ENCODE measurements at places on chromosomes 2 and 18. TPM values are rescaled to one million over a fixed set of nuclear protein-coding genes. Genes with fewer than 3 reads are reported as not detected.

- no peak for DNase-seq
Observed at GRCh38 chr2:36477746-36478145, 120.2 kb downstream of the FEZ2 start.

DNA sequence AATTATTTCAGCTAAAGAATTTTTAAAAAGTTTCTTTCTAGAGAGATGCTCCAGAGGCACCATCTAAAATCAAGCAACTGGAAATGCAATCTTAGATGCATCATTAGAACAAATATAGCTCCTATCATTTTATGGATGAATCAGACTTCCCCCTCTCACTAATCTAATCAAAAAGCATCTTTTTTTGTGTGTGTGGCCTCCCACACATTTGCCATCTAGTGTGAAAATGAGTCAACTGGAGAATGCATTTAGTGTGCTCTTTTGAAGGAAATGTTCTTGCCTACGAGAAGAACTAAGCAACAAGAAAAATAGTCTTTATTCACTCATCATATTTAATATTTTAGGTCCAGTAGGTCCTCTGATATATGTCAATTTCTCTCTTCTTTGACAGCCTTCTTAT lies 39.5 kb upstream of the FIGN start:
- DNase-seq = no peak

GRCh38 chr2:42965196-42965595 lies 172.8 kb upstream of the HAAO start:
- DNase-seq = no peak

DNA sequence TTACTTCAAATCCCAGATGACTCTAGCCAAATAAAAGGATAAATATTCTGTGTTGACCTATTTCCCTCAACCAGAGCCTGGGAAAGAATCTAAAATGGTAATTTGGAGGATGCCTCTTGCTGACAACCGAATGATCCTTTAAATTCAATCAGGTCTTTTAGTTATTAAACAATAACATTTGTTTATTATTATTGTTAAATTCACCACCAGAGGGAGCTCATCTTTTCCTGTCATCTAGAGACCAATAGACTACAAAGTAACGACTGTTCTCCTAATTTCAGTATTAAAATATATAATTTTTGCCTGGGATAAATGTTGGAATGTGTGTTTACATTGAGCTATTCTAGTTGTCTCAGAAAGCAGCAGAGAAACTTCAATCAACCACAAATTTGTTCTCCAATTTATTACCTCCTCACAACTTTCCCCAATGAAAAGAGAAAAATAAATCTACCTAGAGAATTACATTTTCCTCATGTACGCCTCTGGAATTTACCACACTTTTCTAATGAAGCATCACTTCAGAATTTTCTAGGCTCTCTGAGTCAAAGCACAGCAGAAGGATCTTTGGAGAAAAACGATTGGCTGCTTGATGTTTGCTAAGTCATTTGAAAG lies 142.7 kb downstream of the SCG2 start:
- DNase-seq = no peak

ZNF892 gene
- 4.3 TPM for polyA plus RNA-seq

DNA sequence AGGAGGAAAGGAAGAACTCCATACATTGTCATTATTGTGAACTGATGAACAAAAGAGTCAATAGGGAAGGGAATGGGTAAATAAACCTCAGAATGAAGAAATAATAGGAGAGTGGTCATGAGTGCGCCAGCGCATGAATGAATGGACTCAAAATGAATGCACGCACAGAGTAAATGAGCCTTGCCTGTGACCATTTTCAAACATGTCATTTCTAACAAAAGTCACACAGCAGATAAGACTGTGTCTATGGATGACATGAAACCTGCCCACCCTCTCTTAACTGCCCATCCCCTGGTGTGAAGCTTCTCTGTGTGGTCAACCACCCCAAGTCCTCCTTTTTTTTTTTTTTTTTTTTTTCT lies 121.1 kb upstream of the TEX51 start:
- DNase-seq = no peak

GRCh38 chr2:81247648-81248047 lies 943.1 kb upstream of the LRRTM1 start:
- DNase-seq = no peak

- DNase-seq = no peak
Observed at GRCh38 chr2:239695106-239695727, 294.4 kb upstream of the HDAC4 start.

GRCh38 chr2:184875911-184876310 lies 277.6 kb downstream of the ZNF804A start:
- DNase-seq = no peak

DNA sequence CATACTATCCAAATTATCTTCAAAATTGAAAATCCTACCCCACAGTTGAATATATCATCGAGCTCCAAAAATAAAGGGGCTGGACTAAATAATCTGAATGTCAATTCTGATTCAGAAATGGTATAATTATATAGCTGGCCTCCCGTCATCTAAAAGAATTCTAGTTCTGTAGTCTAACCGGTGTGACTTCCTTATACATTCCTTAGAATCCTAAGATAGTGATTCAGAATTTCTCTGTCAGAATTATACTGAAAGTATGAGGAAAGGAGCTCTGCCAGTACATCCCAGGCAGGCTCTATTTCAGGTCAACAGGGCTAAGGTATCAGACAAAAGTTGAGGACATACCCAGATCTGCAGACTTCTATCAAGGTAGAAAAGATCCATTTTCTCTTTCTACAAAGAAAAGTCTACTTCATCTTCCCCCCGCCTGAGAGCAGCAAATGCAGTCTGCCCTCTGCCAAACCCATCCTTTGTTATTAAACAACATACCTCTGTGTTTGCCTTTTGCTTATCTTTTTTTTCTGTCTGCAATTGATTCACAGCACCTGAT lies 128.5 kb downstream of the METTL4 start:
- no peak for DNase-seq

AGXT gene
- polyA plus RNA-seq = 0.17 TPM

STAT1 gene
- 131 TPM for polyA plus RNA-seq

TMEFF2 gene
- 15.6 TPM for polyA plus RNA-seq

GRCh38 chr2:136049011-136049742 lies 63.8 kb upstream of the DARS1 start:
- no peak for DNase-seq

CFAP53 gene
- polyA plus RNA-seq = 4.3 TPM

PDCL3 gene
- polyA plus RNA-seq = 34.9 TPM

DNA sequence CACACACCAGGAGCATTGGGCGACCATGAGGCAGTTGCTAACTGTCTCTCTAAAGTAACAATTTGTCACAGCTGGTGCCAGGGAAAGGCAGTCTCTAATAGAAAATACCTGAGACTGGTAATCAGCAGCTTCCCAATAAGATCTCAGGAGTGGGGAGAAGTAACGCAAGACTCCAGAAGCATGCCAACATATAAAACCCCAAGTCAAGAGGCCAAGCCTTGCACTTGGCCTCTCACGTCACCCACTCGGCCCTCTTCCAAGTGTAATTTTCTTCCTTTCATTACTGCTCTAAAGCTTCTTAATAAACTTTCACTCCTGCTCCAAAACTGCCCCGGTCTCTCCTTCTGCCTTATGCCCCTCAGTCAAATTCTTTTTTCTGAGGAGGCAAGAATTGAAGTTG lies 455.6 kb upstream of the ACVR2A start:
- no peak for DNase-seq

DNA sequence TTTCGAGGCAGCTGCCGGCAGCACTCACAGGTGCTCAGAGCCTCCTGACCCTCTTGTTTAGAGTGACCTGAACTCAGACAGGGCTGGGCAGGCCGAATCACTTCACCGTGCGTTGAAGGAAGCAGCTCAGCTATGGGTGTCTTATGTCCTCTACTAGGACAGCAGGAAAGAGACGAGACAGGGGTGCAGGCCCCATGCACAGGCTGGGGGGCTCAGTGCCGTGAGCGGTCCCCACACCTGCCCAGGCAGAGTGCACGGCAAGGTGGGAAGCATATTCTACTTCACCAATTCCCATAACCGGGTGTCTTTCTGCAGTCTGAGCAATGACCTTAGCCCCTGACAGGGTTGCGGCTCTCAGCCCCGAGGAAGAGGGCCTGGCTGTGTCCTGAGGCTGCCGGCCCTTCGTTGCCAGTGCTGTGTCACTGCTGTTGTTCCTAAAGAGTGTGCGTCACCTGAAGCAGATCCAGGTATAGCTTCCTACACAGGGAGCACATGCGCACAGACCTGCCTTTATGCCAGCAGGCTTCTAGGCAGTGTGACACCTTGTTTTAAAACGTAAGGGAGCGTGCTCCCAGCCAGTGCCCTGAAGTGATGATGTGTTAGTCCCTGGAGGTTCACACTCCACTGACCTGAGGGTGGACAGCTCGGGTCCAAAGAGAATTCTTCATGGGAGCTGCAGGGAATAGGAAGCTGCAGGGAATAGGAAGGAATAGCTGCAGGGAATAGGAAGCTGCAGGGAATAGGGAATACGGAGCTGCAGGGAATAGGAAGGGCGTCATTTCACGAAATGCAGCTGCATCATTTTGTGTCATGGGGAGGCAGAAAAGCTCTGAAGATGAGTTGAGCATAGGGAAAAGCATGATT lies 207.9 kb upstream of the SALL3 start:
- no peak for DNase-seq

- no peak for DNase-seq
Observed at GRCh38 chr2:145644820-145645302, 1124.9 kb upstream of the ZEB2 start.

- no peak for DNase-seq
Observed at GRCh38 chr2:182445391-182445965, 18.6 kb upstream of the PDE1A start.

DNA sequence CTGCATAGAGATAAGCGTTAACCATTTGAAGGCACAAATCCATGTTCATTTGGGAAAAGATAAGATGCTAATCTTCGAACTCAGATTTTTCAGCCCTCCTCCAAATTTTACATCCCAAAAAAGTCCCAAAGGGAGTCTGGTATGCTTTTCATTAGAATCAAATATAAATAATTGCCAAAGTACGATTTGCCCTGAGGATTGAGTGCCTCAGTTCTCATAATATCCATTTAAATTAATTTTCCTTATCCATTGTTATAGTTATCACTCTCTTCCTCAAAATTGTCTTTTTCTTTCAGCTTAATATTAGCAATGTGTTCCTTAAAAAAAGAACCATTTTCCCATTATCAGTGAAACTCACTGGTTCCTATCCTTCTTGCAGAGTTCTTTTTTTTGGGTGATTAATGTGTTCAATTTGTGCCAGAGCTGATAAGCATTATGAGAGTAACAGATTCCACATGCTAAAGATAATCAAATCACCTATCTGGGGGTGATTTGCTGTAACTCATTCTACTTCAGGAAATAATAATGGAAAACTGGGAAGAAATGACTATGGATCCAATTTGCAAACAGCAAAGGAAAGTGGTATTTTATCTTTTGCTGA lies 686 bp downstream of the HNMT start:
- no peak for DNase-seq

- no peak for DNase-seq
Observed at GRCh38 chr2:215921895-215922294, 91.5 kb downstream of the MREG start.

- no peak for DNase-seq
Observed at GRCh38 chr2:219087361-219087760, 26.6 kb upstream of the IHH start.

CCL20 gene
- polyA plus RNA-seq = not detected

FLACC1 gene
- 5.5 TPM for polyA plus RNA-seq

GPC1 gene
- polyA plus RNA-seq = 44.6 TPM

DNA sequence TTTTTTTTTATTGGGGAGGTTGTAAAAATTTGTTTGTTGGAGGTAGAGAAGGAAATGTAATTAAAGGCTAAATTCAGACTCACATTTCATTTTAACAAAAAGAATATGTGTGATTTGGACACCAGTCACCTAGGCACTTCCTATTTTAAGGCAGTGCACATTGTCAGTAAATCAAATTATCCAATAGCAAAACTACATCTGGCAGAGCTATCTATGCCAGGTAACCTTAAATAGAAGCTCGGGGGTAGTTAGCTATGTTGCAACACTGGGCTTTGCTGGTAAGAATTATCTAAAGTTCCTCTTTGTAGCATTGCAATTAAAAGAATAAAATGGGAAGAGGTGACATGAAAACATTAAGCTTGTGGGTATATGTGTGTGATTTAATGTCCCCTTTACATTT lies 1064.4 kb upstream of the ZEB2 start:
- no peak for DNase-seq

GRCh38 chr2:163081754-163082153 lies 243.2 kb upstream of the KCNH7 start:
- no peak for DNase-seq

DNA sequence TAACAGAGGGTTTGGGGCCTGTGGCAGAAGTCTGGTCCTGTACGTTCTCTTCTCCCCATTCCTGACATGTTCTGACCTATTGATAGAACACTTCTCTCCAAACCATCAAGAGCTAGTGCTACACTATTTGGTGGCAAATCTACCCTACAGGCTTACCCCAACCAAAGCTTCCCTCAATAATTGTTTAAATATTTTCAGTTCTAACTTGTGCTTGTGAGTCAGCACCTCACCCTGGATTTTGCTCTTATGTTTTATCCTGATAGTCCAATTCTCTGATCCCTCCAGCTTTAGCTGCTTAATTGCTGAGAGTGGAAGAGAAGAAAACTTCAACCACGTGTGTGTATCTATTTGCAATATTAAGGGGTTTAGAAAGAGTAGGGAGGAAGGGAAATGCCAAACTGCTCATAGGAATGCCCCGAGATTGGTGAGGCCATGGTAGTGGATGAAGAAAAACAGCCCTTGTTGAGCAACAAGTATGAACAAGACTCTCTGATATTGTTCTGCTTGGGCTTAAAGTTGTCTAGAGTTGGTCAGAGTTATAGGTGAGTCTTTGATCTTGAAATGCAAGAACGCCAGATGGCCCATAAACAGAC lies 67.8 kb upstream of the PARD3B start:
- no peak for DNase-seq

- DNase-seq = no peak
Observed at GRCh38 chr2:128311216-128311754, 7.4 kb downstream of the HS6ST1 start.

GRCh38 chr2:54529935-54530334 lies 73.8 kb downstream of the SPTBN1 start:
- no peak for DNase-seq

MC5R gene
- polyA plus RNA-seq = 0.11 TPM

GRCh38 chr2:238945433-238946150 lies 97.7 kb downstream of the TWIST2 start:
- no peak for DNase-seq

DBI gene
- 274 TPM for polyA plus RNA-seq

CNGA3 gene
- not detected for polyA plus RNA-seq

DNA sequence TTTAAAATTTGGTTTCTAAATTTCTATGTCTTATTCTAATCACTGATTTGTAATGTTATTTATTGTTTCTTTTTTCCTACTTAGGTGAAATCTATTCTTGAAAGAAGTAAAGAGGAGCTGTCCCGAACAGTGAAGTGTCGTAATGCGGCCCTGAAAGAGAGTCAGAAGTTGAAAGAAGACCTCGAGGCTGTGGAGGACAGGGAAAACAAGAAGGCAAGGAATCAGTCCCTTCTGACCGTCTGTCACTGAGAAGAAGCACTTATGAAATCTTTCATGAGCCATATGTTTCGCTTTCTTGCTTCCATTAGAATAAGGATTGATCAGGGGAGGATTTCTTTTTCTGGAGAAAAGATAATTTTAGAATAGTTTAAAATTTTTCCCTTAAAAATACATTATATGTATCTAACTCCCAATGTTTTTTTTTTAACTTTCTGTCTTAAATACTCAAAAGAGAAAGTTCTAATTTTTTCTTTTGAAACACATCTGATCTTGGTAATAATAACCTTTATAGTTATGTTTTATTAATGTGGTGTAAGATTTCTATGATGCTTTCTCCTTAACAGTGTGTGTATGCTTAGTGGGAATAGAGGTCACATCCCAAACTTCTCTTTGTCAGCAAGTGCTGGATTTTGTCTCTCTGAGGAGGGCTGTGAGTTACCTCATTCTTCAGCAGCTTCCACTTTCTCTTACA lies 79.0 kb downstream of the CCDC150 start:
- no peak for DNase-seq

- DNase-seq = no peak
Observed at GRCh38 chr18:72867746-72868584, at the start of gene NETO1. Gene NETO1 (minus strand): TSS chr18:72867987. CDS start chr18:72867291, 696 bp downstream.

Data from renal cortex interstitium (tissue), 15 donors.